ENCODE measurements at places on chromosomes 12 and 14.

DNA sequence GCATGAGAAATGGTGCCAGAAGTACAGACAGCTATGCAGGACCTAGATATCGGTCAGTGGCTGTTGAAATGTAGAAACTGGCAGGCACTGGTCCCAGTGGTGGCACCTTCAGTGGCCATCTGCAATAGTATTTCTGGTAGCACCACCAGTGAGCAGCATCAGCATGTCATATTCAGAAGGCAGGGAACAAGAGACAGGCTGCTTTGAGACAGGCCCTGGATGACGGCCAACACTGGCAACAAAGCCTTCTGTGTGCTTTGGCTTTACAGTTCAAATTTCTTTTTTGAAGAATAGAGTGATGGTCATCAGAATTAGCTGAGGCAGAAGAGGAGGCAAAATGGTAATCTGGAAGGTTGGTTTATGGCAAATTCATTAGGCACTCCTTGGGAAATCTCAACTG lies 273.4 kb upstream of the SLC16A7 start:
- no peak for DNase-seq

DNA sequence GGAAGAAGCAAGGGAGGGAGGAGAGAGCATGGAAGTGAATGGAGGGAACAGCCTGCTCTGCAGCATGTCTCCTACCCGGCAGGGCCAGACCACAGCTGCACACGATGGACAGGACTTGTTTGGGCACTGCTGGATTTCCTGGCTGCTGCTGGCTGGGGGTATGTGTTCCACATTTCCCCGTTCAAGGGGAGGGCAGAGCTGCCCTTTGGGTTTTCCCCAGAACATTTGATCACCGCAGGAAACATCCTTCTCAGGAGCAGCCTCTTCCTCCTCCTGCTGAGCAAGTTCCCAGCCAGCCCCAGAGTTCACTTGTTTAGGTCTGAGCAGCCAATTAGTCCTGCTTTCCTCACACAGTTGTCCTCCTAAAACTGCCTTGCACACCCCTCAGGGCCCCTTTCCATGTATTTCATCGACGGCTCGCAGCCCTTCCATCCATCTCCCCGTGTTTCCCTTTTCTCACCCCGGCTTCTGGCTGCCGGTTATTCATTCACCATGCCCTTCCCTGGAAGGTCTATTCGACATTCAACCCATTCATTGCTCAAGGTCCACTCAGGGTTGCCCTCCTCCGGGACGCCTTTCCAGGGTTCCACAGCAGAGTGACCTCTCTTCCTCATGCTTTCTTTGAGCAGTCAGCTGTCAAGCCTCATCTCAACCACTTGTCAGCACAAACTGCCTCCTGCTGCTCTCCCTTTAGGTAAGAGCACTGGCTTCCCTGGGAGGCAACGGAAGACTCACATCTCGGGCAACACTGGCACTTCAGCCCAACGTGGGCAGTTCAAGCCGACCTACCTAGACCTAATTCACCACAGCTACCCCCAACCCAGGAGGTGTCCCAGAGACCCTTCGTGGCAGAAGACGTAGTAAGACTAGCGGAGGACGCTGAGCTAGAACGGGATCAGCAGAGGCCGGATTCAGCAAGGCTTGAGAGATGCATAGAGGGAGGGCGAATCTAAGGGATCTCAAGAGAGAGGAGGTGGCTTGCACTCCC lies 20.1 kb upstream of the ANO2 start:
- DNase-seq: no peak

DNA sequence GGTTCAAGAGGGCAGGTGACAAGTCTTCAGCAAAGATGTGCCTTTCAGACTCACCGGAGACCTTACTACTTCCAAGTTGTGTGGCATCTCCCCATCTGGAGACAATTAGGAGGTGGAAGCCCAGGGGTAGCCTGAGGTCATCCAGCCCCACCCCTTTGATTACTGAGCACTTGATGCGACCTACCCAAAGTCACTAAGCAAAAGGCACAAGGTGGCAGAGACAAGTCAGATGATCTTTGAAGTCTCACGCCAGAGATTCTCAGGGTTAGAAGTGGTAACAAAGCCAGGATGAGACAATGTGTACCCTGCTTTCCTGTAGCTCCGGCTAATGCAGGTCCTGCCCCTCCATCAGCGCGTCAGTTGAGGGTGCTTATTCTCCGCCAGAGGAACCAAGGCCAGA lies 1.4 kb upstream of the FOXN3 start:
- DNase-seq: no peak

GRCh38 chr12:113277511-113277910 lies 56.2 kb downstream of the TPCN1 start:
- no peak for DNase-seq
